Stimulated activated CD4-positive, alpha-beta T cell treated with anti-CD3 and anti-CD28 coated beads, Interleukin-1b, Interleukin-23, amount 100 ng/mL, for 24 hours (primary cell): ENCODE measurements at places on chromosomes 6 and 20.

GRCh38 chr20:35601990-35602389, 13.6 kb upstream of the SPAG4 start:
- DNase-seq: no peak

DNA sequence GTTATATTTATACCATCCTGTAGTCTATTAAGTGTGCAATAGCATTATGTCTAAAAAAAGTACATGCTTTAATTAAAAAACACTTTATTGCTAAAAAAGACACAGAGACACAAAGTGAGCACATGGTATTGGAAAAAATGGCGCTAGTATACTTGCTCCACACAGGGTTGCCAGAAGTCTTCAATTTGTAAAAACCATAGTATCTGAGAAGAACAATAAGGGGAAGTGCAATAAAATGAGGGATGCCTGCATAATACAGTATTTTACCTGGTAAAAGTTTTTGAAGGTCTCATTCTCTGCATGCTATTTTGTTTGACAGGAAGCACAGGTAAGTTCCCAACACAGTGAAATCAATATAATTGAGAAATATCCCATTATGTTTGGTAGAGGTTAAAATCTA, 1.6 kb downstream of the NOX3 start:
- no peak for DNase-seq

GRCh38 chr6:47229255-47229654, 80.5 kb downstream of the TNFRSF21 start:
- DNase-seq: no peak

DNA sequence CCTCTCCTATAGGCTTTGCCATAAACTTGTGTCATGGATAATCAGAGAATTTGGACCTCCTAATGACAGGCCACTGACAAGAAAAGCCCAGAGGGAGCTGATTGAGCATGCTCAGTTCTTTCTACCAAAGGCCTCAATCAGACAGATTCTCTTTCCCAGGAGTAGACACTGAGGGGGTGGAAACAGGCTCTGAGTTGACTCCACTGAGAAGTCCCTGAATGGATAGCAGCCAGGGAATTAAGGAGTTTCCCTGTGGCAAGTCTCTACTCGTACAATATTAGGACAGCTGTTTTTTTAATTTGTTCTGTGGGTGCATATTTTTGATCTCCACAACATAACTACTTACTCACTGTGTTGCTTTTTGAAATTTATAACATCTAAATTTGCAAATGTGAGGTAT, 63.3 kb downstream of the SLC16A10 start:
- no peak for DNase-seq

DNA sequence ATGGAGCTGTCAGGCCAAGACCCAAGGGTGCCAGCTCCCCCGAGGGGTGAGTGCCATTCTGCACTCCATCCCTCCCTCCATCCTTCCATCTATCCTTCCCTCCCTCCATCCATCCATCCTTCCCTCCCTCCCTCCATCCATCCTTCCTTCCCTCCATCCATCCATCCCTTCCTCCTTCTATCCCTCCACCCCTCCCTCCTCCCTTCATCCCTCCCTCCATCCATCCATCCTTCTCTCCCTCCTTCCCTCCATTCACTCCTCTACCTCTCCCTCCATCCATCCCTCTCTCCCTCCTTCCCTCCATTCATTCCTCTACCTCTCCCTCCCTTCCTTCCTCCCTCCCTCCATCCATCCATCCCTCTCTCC, 41.3 kb upstream of the MRGBP start:
- DNase-seq: no peak

DNA sequence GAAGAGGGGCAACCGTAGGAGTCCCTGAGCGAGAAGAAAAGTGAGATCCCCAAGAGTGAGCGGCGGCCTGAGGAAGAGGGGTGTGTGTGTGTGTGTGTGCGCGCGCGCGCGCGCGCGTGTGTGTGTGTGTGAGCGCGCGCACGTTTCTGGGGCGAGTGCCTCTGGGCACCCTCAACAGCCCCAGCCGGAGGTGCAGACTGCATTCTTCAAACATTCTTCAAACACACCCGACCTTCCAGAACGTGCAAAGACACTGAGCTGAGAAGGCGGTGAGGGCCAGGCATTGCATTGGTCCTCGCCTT, 76.2 kb upstream of the FOXP4 start:
- peak; percentile 10 for DNase-seq

DNA sequence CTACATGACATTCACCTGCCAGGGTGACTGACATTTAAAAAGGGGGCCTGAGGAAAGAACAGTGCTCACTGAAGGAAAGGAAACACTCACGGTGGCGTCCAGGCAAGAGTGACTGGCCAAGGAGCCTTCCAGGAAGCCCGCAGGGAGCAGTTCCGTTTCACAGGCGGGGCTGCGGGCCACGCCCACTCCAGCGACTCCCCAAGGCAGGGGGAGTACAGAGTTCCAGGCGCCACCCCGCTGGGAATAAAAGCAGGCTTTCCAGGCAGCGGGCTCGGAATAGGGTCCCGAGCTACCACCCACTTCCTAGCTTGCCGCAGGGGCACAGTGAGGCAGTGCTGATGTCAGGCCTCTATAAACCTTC, 34.2 kb downstream of the PKIG start:
- no peak for DNase-seq

GRCh38 chr20:9637889-9638288, 123.5 kb downstream of the LAMP5 start:
- DNase-seq: no peak

DNA sequence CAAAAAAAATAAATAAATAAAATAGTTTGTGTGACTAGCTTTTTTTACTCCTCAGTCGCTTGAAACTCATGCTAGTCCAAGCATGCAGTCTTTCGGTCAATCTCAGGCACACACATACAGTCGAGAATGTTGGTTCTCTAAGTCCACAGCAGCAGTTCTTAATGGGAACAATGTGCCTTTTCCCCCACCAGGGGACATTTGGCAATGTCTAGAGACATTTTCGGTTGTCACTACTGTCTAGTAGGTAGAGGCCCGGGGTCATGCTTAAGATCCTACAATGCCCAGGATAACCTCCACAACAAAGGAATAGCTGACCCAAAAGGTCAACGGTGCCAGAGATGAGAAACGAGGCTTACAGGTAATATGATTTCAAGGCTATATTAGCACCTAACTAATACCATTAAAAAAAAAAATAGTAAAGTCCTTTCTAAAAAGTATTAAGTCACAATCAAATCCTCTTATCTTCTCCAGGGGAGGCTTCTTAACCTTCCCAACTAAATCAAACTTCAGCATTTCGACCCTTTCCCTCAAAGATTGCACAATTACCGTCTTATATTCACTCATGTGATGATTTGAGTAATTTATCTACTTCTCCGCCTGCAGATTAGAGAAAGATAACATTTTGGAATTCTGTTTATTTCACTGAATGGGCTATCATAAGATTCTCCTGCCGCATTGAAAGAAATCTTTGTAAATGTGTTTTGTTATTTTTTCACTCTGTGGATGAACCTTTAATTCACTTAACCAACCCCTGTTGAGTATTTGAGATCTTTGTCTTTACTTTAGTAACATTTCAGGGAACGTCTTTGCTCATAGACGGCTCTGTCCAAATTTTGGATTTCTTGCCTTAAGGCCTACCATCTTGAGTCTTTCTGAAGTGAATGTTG, 8.1 kb upstream of the SALL4 start:
- DNase-seq: no peak

DNA sequence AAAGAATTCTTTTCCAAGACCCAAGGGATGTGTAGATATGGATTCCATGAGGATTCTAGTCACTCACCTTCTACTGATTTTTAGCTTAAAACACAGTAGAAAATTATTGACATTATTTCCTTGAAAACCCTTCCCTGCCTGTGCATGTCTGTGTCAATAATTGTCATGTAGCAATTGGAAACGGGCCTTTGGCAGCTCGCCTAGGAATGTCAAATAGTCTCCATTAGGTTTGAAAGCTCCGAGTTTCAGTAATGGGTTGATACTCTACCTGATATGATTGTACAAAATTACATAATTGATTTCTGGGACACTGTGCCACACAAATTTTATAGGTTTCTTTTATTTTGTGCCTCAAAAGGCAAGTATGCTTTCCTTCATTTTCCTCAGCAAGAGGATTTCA, 515.2 kb upstream of the ARID1B start:
- no peak for DNase-seq

DNA sequence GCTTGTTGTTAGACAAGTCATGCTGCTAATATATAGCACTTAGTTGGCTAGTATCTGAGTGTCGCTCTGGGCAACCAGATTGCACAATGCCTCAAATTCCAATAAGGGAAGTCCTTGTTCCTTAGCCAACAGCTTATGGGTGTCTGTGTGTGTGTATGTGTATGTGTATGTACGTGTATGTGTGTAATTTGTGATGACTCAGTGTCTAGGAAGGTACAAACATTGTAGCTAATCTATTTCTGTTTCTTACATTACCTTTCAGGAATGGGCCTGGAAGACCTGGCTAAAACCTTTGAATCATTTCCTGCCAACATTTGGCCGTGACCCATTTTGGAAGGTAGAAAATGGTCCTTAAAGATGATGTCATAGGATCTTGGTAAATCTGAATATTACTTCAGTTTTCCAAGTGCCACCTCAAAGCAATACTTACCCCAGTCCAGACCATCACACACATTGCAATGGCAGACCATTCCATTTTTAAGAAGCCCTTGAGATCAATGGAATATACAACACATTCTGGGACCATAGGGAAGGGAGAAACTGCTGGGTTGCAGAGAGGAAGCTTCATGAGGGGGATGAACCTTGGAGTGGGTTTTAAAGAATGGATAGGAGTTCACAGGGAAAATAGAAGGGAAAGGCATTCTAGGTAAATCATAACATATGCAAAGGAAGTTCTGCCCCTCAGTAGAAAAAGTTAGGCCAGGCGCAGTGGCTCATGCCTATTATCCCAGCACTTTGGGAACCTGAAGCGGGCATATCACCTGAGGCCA, 25.1 kb downstream of the NEDD9 start:
- no peak for DNase-seq

- no peak for DNase-seq
Observed at GRCh38 chr6:168107191-168107983, 28.4 kb upstream of the FRMD1 start.

DNA sequence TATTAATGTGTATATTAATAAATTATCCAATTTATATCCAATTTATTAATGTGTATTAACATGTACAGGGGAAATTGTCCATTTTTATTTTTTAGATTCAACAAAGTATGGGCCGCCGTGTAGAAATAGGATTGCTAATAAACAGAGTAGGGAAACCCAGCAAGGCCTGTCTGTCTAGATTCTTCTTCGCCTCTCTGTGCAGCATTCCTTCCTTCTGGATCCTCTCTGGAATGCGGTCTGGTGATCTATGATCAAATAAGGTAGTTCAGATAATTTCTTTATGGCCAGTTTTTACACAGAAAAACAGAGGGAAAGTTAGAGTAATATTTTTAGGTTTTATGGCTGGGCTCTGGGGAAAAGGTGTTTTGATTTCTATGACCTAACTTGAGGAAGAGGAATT, 19.9 kb upstream of the HFE start:
- DNase-seq: no peak

- peak; percentile 29 for DNase-seq
Observed at GRCh38 chr6:45930420-45931040, 85.1 kb downstream of the CLIC5 start.

DNA sequence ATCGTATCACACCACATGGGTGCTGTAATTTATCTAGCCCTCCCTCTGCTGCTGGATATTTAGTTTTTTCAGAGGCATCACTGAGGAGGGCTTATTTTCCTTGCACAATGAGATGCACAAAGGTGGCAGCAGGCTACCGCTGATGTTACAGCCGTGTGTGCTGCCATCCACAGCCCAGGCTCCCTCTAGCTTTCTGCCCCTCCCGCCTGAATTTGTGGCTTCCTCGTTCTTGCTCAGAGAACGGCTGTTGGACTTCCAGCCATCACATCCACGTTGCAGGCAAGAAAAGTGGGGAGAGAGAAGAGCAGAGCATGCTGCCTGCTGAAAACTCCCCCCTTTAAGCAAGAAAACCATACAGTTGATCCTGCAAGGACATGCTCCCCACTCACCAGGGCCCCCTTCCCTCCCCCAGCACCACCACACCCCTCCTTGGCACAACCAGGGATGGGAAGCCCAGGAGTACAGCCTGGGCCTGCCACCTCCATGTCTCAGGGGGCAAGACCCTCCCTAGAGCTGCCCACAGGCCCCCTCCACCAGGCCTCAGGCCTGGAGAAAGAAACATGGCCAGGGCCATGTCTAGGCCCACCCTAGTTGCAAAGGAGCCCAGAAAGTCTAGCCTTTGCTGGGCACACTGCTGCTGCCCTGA, 102.6 kb downstream of the MRPL14 start:
- no peak for DNase-seq

DNA sequence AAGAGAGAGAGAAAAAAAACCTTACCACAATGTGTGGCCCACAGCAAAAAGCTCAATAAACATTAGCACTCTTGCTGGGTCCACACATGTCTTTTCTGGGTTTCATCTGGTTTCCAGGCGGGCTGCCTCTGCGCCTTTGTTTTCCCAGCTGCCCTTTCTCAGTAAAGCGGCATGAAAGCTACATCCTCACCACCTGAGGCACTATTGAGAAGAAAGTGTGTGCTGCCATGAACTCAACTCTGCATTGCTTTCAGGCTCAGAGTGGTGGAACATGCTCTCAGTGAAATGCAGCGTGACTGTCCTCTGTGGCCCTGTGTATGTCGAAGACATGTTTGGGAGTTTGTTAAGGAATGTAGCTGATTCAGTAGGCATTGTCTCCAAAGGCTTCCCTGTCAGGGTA, 102.3 kb downstream of the LYRM2 start:
- no peak for DNase-seq

GRCh38 chr6:7239590-7239948, 73.4 kb downstream of the SSR1 start:
- no peak for DNase-seq

DNA sequence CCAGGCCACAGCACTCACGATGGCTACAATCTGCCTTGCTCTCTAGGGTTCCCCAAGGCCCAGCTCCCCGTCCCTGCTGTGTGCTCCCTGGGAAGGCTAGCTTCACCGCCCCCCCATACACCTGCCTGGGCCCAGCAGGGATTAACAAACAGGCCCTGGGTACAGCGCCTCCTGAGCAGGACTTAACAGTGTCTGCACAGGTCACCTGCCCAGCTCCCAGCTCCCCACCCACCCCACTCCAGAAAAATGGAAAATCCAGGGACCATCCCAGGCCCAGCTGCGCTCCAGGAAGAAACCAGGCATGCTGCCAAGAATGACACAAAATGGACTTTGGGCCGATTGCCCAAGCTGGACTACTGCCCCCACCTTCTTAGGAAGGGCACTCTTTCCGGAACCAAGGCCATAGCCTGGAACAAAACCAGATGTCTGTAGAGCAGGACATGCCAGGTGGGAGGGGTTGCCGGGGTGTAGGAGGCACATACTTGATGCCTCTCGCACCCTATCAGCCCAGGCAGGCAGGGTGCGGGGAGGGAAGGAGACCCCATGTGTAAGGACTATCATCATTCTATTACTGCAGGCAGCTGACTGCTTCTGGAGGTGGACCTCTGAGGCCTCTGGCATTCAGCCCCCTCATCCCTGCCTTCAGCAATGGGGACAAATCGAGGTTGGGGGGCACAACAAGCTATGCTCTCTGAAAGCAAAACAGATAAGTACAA, 104.9 kb downstream of the SNX5 start:
- no peak for DNase-seq

GRCh38 chr6:135675026-135675425, 176.5 kb upstream of the PDE7B start:
- no peak for DNase-seq

GRCh38 chr6:55868771-55869479, 6.5 kb downstream of the BMP5 start:
- DNase-seq: no peak
